Thoracic aorta (tissue), 2 donors: ENCODE measurements at places on chromosomes 3 and 15.

GRCh38 chr3:194489736-194490612, 3.2 kb upstream of the ATP13A3 start:
- no peak for DNase-seq

- DNase-seq, result no peak
Measured at GRCh38 chr15:33021806-33022389, 172.6 kb downstream of the FMN1 start.

DNA sequence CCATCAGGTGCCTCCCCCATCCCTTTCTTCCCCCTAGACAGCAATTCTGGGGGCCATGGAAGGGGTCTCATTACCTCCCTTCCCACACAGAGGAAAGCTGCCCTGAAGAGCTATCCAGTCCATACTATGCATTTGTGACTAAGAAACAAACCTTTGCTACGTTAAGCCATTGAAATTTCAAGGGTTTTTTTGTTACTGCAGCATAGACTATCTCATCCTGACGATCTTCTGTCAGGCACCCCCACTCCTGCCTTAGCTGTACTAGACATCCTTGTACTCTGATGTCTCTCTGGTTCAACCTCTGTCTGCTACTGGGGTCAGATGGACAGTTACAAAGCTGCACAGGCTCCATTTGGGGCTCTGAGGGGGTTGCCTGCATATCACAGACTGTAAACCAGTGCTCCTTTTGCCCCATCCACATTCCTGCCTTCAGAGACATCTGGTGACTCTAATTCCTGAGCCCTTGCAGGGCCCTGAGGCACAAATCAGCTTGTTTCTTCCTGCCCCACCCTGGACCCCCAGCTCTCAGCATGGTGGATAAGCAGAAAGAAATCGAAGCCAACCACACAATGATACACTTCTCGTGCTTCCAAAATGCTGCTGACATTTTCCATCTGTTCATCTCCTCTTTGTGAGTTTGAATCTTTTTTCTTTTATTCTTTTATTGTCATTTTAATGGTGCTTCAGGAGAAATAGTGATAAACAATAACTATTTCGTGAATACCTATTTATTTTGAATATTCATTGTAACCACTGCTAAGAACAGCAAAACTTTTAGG, 21.6 kb upstream of the NSMCE3 start:
- no peak for DNase-seq

GRCh38 chr3:186381424-186382216, 19.6 kb upstream of the DGKG start:
- no peak for DNase-seq

DNA sequence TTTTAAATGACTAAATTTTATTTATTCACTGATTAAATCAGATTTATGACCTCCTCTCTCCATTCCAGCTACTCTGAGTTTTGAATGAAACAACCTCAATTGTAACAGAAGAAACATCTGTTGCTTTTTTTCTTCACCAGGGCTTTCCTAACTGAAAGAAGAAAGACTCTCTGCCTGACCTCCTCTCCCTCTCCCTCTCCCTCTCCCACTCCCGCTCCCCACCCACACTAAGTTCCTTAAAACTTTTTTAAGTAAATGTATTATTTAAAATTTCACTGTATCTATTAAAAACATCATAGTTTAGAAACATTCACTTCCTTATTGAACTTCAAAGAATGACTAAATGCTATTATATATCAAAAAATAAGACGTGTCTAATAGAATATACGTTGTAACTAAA, 122.0 kb downstream of the TFDP2 start:
- no peak for DNase-seq

- no peak for DNase-seq
Measured at GRCh38 chr15:40097968-40098476, 10.7 kb downstream of the BMF start.

GRCh38 chr15:63509955-63510940, 5.9 kb downstream of the USP3 start:
- no peak for DNase-seq

- no peak for DNase-seq
Measured at GRCh38 chr3:162865466-162865865, 1368.9 kb downstream of the OTOL1 start.

GRCh38 chr3:149468504-149469212, 5.8 kb upstream of the TM4SF4 start:
- no peak for DNase-seq

DNA sequence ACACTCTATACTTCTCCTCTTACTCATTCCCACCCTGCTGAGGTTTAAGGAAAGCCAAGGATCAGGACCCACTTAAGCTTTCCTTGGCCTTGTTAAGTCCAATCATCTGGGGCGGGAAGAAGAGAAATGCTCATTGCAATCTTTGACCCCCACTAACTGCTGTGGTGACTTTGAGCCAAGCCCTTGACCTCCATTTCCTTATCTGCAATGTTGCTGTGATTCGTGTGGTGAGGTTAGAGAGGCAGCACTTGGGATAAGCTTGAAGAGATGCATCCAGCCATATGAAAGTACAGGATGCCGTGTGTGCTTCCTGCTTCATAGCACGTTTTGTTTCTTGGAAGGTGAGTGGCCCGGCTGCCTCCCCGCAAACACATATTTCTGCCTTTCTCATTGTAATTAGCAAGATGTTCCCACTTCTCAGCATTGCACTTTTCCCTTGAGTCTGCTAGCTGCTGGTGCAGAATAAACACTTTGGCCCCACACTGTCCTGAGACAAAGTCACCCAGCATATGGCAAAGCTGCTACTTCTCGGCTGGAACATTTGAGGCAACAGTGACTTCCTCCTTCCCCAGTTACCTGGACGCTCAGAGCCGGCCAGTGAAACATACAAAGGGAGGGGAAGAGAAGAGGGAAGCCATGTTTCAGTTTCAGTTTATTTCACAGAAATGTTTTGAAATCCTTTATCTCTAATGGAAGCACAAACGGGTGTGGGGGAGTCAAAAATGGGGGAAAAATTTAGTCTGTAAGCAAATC, 10.5 kb upstream of the NUDT16 start:
- DNase-seq, result no peak

DNA sequence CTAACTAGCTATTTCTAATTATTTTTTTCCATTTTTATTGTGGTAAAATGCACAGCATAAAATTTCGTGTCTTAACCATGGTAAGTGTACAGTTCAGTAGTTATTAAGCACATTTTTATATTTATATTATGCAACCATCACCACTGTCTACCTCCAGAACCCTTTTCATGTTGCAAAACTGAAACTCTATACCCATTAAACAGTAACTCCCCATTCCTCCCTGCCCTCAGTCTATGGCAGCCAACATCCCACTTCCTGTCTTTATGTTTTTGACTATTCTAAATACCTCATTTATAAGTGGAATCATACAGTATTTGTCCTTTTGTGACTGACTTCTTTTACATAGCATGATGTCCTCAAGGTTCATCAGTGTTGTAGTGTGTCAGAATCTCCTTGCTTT, 25.5 kb downstream of the SLC35A5 start:
- no peak for DNase-seq

- DNase-seq, result no peak
Measured at GRCh38 chr15:29442532-29442931, 172.9 kb upstream of the NSMCE3 start.

- DNase-seq, result no peak
Measured at GRCh38 chr3:4750306-4750968, 228.8 kb upstream of the BHLHE40 start.

DNA sequence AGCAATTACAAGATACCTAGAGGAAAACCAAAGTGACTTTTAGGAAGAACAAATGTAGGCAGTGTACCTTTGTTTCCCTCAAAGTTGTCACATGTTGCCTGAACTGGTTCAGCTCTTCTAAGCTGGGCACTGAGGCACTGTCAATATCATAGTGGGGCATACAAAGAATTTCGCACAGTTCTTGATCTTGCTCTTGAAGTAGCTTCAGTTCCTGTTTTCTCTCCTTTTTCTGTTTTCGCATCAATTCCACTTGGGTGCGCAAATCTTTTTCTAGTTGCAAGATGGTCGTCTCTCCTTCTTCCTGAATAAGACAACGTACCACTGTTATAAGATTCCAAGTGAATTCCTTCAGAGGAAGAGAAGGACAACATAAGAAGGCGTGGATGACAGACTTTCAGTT, 12.7 kb downstream of the PRC1 start:
- DNase-seq, result no peak
